ENCODE measurements at places on chromosomes 4 and X.

GRCh38 chrX:48919947-48920717 lies 1.3 kb upstream of the PIM2 start:
- no peak for DNase-seq

GRCh38 chr4:28351826-28352225 lies 1491.2 kb downstream of the STIM2 start:
- DNase-seq, result no peak

GRCh38 chr4:7779432-7779768 lies 160.3 kb downstream of the AFAP1 start:
- DNase-seq, result no peak

GRCh38 chr4:90837241-90837640 lies 710.0 kb downstream of the CCSER1 start:
- DNase-seq, result no peak

- DNase-seq, result no peak
These were observed 1.2 kb downstream of the PROM1 start for GRCh38 chr4:16082426-16083240.

DNA sequence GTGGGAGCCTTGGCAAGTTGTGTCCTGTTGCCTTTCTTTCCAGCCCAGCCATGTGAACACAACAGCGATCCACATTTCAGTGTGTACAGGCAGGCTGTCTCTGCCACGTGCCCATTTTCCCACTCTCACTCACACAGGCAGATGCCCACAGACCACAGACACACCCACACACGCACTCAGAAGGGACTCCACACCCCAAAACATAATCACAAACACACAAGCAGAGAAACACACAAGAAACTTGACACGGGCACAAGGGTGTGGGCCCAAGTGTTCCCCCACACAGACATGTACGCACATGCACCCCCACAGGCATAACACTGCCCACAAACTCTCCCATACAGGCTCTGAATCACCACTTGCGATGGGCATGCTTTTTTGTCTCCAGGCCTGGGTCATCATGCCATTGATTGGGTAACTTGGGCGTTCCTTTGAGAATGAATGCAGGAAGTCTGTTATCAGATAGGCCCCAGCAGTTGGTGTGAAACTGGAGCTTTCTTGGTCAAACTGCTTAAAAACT lies 84.3 kb downstream of the NBDY start:
- DNase-seq, result peak; percentile 56

DNA sequence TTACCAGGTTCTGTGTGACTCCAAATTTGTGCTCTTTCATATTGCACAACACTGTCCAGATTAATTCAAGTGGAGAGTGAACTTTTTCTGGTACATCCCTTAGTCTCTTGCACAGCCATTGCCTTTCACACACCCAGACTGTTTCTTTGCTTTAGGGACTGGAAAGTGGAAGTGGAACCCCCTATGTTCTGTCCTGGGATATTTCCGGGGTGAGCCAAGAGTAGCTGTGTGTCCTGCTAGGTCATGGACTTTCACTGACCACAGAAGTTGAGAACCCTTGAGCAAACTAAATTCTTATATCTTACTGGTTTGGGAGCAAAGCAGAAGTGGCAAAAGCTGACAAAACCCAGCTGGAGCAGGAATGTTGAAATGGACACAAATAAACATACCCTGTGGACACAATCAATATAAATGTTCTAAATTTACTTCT lies 10.3 kb upstream of the VSIG4 start:
- DNase-seq, result no peak

DNA sequence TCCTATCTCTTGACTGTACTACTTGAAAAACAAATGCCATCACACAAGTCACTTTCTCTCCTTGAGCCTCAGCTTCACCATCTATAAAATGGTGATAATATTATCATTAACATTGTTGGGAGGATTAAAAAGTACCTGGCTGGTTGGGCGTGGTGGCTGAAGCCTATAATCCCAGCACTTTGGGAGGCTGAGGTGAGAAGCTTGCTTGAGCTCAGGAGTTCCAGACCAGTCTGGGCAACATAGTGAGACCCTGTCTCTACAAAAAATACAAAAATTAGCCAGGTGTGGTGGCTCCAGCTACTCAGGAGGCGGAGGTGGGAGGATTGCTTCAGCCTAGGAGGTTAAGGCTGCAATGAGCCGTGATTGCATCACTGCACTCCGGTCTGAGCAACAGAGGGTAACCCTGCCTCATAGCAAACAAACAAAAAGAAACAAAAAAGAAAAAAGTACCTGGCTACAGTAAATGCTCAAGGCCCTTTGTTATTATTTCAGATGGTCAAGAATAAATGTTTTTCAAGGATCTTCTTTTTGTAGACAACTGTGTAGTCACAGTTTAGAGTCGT lies 120.3 kb downstream of the CHRNA9 start:
- DNase-seq, result no peak

GRCh38 chr4:20683766-20684165 lies 16.5 kb upstream of the PACRGL start:
- no peak for DNase-seq

- no peak for DNase-seq
These were observed 185.1 kb downstream of the NPNT start for GRCh38 chr4:106080376-106080775.

- no peak for DNase-seq
These were observed 965 bp downstream of the TCEAL4 start for GRCh38 chrX:103586314-103586646.

- DNase-seq, result peak; percentile 100
These were observed 293.4 kb upstream of the BOD1L1 start for GRCh38 chr4:13920901-13921300.

DNA sequence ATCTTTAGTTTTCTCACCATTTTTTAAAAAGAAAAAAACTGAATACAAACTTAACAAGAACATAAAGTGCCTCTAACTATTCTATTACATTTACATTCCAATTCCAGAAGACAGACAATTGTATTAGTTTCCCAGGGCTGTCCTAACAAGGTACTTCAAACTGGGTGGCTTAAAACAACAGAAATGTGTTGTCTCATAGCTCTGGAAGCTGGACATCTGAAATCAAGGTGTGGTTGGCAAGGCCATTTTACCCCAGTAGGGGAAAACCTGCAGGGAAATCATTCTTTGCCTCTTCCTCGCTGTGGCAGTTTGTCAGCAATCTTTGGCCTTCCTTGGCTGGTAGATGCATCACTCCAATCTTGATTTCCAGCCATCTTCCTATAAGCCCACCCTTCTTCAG lies 37.5 kb upstream of the TMEM33 start:
- no peak for DNase-seq

DNA sequence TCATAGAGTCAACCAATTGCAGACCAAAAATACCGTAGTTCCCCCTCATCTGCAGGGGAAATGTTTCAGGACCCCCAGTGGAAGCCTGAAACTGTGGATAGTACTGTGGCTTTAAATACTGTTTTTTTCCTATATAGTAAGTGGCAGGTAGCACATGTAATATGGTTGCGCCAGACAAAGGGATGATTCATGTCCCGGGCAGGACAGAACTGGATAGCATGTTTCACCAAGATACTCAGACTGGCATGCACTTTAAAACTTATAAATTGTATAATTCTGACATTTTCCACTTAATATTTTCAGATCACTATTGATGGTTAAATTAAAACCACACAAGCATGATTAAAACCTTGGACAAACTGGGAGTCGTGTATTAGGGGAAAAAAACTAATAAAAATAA lies 276.3 kb upstream of the AGA start:
- DNase-seq, result no peak

GRCh38 chr4:1345903-1346780 lies 866 bp upstream of the UVSSA start:
- no peak for DNase-seq

DNA sequence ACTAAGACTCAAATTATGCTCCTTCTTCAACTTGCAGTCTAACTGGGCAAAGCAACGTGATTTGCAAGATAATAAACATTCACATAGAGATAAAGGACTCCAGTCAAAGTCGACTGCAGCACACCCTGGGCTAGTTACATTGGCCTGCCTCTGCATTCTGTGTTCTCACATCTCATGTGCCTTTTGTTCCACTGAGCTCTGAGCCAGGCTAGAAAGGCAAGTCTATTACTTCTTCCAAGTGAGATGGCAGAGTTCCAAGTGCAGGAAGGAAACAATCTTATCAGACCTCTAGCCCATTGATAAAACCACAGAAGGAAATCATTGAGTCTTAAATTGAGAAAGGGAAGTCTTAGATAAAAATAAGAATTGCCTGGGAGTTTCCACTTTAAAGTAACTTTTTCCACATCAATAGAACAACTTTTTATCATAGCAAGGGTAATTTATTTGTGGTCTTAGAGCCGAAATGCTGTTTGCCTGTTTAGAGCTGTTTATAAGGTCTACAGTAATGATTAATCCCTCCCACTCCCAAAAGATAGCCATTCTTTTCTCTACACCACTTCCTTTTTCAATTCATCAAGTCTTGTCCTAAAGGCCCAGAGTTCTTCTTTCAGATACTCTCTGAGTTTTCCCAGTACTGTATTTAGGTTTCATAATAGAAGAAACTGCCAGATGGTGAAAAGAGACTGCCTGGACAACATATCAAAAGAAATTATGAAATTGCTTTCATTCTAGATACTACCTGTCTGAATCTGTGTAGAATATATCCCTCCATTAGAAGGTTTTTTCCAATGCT lies 200.2 kb downstream of the GUCY2F start:
- no peak for DNase-seq

- DNase-seq, result no peak
These were observed 619.3 kb upstream of the TECRL start for GRCh38 chr4:65028592-65028991.

- peak; percentile 46 for DNase-seq
These were observed 28.1 kb downstream of the BEX3 start for GRCh38 chrX:103404231-103405008.

GRCh38 chrX:146173742-146174141 lies 356.1 kb downstream of the SLITRK2 start:
- no peak for DNase-seq

- no peak for DNase-seq
These were observed 42.3 kb upstream of the SLC7A3 start for GRCh38 chrX:70973221-70973620.

- no peak for DNase-seq
These were observed 192.7 kb downstream of the RBMX2 start for GRCh38 chrX:130594453-130594916.

DNA sequence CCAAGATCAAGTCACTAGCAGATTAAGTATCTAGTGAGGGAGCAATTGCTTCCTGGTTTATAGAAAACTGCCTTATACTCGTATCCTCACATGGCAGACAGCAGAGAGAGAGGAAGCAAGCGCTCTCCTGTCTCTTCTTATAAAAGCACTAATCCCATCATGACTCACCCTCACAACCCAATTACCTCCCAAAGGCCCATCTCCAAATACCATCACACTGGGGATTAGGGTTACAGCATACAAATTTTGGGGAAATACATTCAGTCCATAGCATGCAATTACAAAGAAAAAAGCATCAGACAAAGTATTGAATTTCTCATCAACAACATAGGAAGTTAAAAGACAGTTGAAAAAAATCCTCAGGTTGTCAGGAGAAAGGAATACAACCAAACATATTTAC lies 292.6 kb downstream of the IQCM start:
- no peak for DNase-seq

- DNase-seq, result no peak
These were observed 59.7 kb upstream of the VCX3B start for GRCh38 chrX:8404926-8405325.

DNA sequence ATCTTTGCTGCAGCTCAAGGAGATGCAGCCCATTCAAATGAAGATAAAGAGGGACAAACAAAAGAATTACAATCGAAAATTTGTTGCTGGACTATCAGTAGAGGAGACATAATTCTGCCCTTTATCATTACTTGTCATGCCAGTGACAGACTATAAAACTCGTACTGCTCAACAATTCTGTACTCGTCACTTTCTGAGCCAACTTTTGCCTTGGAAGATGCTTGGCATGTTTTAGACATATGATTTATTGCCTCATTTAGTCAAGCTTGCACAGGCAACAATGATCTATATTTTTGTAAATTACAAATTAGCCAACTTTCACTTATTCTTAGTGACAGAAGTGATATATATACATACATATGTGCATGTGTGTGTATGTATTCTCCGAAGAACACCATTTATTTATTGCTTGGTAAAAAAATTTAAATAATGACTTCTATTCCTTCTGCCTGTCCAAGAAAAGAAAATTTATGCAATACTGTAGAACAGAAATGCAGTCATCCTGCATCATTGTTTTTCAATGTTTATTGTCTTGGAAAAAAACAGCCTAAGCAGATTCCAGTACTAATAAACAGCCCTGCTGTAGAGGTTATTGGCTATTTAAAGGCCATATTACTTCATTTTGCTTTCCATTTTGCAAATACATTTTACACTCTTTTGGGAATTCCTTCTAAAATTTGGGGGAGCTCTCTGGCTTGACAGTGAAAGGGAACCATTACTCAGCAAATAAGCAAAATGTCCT lies 374.9 kb upstream of the GALNT7 start:
- no peak for DNase-seq

GRCh38 chr4:120916937-120917336 lies 5.6 kb downstream of the PRDM5 start:
- no peak for DNase-seq

GRCh38 chr4:176360446-176360845 lies 40.7 kb downstream of the SPCS3 start:
- no peak for DNase-seq

GRCh38 chr4:138298431-138298830 lies 56.3 kb upstream of the SLC7A11 start:
- no peak for DNase-seq

GRCh38 chrX:29671421-29671820 lies 543.9 kb upstream of the MAGEB2 start:
- DNase-seq, result no peak

- DNase-seq, result no peak
These were observed 118.3 kb upstream of the PDE5A start for GRCh38 chr4:119746951-119747350.

GRCh38 chrX:56738670-56739069 lies 9.6 kb downstream of the NBDY start:
- DNase-seq, result no peak

GRCh38 chrX:148649145-148649795 lies 148.9 kb downstream of the AFF2 start:
- DNase-seq, result no peak

GRCh38 chr4:109989618-109990017 lies 76.9 kb downstream of the EGF start:
- DNase-seq, result no peak

- DNase-seq, result no peak
These were observed 112.5 kb downstream of the ADRA2C start for GRCh38 chr4:3878678-3879077.

DNA sequence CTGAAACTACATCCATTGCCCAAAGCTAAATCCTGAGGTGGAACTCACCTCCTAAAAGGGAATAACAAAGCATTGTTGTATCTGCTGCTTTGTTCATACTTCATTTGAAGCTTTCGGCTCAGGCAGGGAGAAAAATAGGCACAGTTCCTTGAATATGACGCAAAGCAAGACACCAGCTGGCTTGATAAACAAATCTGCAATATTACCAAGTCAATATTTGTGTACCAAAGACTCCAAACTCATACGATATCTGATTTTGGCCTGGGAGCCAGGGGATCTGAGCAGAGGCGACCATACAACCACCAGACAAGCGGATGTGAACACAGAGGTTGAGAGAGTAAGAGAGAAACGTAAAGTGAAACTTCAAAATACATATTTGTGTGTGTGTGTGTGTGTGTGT lies 34.8 kb upstream of the RAP1GDS1 start:
- DNase-seq, result no peak
